Ovary (tissue), 10 donors: ENCODE measurements at places on chromosomes 13 and 19. TPM values are rescaled to one million over a fixed set of nuclear protein-coding genes. Genes with fewer than 3 reads are reported as not detected.
A peak's percentile ranks its signal among the peaks of the same experiment; 100 is the strongest.

Gene PINLYP
- 17.7 TPM for total RNA-seq

DNA sequence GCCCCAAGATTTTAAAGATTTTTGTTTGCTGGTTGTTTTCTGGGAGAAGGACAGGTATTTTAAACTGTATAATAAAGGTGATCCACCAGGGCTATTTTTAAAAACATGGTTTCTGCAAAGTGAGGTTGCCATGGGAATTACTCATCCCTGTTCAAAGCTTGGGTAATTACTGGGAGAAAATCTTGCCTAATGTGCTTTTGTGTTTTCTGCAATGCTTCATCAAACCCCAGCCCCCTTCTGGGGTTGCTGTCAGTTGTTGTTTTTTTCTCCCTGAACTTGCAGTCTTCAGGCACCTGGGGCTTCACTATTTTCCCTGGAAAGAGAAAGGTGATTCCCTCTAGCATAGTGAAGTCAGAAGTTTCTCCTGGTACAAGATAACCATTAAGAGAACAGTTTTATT, 277.2 kb downstream of the NALCN start:
- no peak for DNase-seq
- no peak overlapping the region for H3K4me3 ChIP-seq
- H3K36me3 ChIP-seq, result no peaks in the 10 kb centered on the region
- H3K4me1 ChIP-seq, result no peaks in the 10 kb centered on the region
- H3K27ac ChIP-seq, result no peak overlapping the region
- H3K27me3 ChIP-seq, result no peaks in the 10 kb centered on the region

Gene ZNF446
- total RNA-seq, result 20.9 TPM

Gene KISS1R
- not detected for total RNA-seq

Gene ZNF763
- total RNA-seq, result 6.6 TPM

- H3K36me3 ChIP-seq, result no peaks in the 10 kb centered on the region
- H3K4me3 ChIP-seq, result no peak overlapping the region
- DNase-seq, result no peak
- no peaks in the 10 kb centered on the region for H3K4me1 ChIP-seq
- H3K27me3 ChIP-seq, result no peaks in the 10 kb centered on the region
These were observed 16.1 kb upstream of the TPT1 start for GRCh38 chr13:45356966-45357672.

Gene TLE2
- 39.7 TPM for total RNA-seq

Gene LAIR1
- 7.0 TPM for total RNA-seq

DNA sequence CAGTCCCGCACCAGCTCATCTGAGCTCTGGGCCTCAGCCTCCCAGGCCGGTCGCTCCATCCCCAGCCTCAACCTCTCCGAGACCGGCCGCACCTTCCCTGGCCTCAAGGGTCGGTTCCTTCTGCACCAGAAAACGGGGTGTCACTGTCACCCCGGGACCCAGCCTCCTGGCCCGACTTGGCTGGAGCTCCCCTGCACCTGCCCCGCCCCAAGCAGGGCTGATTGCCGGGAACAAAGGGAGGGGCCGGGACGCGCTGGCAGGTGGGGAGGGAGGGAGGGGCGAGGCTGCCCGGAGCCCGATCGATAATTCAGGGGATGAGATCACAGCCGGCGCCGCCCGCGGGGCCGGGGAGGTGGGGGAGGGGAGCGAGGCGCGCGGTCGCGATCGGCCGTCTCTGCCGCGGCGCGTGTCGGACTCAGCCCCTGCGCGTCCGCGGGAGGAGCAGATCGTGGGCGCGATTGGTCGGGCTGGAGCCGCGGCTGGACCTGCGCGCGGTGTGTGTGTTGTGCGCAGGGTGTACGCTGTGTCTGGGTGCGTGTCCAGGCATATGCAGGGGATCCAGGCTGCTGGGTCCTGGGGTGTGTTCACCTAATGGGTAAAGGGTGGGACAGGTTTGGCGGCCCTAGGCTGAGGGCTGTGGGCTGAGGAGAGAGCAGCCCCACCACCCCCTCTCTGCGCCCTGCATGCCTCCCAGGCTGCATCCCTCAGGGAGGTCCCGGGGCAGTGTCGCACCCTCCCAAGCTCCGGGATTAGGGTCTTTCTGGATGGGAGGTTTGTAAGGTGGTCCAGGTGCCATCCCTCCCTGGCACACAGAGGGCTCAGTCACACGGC, 1.1 kb upstream of the SHC2 start:
- no peak overlapping the region for H3K27ac ChIP-seq
- no peaks in the 10 kb centered on the region for H3K27me3 ChIP-seq
- H3K4me3 ChIP-seq, result peak overlapping the region; percentile 67
- no peak for DNase-seq
- H3K4me1 ChIP-seq, result no peaks in the 10 kb centered on the region

DNA sequence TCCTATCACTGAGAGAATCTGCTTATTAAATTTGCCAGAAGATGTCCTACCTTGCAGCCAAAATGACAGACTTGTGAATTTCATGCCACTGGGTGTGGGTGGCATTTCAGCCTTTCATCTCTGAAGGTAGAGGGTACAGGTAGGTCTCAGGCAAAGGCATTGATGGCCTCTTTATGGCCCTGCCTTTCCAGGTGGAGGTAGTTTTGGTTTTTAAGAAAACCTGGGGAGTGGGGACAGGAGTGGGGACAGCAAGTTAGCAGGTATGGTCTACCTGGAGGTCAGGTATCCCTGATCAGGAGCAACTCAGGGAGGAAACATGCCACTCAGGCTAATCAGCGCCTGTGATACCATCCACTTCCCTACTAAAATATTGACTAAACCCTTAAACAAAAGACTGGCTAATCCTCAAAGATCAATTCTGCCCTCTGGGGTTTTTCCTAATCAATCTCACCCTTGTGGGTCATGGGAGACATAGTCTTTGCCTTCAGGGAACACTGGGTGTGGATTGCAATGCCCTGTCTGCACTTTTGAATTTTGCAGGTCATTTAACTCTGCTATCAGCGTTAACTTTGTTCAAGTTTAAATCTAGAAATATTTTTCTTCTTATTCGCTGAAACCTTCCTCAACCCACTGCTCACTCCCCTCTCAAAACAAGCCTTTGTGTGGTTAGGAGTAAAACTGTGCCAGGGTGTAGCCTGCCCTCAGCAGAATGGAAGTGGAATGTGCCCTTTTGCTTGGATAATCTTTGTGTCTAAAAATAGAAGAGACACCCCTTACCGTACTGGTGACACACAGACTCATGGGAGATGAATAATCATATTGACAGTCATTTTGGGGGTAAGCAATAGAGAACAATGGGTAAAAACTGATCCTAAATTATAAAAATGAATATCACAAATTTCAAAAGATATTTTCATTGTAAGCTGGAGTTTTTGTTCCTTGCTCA, 233.7 kb downstream of the COG6 start:
- DNase-seq, result no peak
- H3K4me3 ChIP-seq, result no peak overlapping the region
- H3K36me3 ChIP-seq, result no peaks in the 10 kb centered on the region
- H3K27me3 ChIP-seq, result no peaks in the 10 kb centered on the region
- peaks cover 11% of the 10 kb centered on the region for H3K4me1 ChIP-seq

DNA sequence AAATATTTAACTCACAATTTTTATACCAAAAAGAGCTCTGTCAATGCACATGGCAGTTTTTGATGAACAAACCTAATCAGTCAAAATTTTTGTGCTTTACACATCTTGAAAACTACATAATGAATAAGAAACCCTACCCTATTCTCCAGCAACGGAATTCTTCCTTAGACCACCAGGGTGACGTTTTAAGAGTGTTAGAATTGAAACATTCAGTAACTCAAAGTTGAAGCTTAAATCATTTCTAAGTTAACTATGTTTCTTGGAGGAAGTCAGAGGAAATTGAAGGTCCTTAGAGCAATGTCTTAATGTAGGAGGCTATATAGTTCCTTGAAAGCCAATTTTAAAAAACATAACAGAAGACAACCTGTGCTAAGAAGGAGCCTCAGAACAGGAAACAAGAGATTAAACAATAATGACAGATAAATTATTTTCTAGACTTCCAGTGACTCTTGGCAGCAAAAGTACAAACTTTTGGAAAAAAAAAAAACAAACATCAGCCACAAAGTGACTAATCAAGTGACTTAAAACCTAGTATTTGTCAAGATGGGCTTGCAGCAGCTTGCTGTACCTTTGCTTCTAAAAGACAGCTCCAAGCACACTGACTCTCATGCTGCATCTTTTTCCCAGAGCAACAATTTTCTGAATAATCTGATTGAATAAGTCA, 6.2 kb downstream of the SPRY2 start:
- H3K27me3 ChIP-seq, result no peaks in the 10 kb centered on the region
- peaks cover 3% of the 10 kb centered on the region for H3K4me1 ChIP-seq
- H3K36me3 ChIP-seq, result no peaks in the 10 kb centered on the region
- no peak overlapping the region for H3K27ac ChIP-seq

Gene ZNF555
- total RNA-seq, result 16.5 TPM

GRCh38 chr13:66036024-66036614, 1194.0 kb downstream of the PCDH9 start:
- H3K4me1 ChIP-seq, result no peaks in the 10 kb centered on the region
- H3K27ac ChIP-seq, result no peak overlapping the region
- no peak overlapping the region for H3K4me3 ChIP-seq
- H3K27me3 ChIP-seq, result no peaks in the 10 kb centered on the region

Gene UPF3A
- total RNA-seq, result 39.2 TPM

DNA sequence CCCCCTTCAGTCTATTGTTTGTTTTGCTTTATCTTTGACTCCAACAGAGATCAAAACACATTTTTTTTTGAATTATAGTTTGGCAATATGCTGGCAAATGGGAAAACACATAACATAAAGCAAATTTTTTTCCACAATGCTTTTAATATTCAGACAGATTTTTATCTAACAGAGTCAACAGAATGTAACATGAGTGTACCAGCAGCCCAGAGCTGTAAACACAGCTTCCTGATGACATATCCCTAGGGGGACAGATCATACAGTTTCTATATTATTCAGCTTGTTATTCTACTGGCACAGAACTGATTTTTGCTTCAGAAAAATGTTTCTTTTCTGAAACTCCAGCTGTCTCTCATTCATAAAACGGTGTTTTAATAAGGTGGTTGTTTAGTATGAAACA, 168.8 kb downstream of the OLFM4 start:
- no peak overlapping the region for H3K4me3 ChIP-seq
- H3K27me3 ChIP-seq, result no peaks in the 10 kb centered on the region
- no peak overlapping the region for H3K27ac ChIP-seq
- peaks cover 2% of the 10 kb centered on the region for H3K4me1 ChIP-seq

DNA sequence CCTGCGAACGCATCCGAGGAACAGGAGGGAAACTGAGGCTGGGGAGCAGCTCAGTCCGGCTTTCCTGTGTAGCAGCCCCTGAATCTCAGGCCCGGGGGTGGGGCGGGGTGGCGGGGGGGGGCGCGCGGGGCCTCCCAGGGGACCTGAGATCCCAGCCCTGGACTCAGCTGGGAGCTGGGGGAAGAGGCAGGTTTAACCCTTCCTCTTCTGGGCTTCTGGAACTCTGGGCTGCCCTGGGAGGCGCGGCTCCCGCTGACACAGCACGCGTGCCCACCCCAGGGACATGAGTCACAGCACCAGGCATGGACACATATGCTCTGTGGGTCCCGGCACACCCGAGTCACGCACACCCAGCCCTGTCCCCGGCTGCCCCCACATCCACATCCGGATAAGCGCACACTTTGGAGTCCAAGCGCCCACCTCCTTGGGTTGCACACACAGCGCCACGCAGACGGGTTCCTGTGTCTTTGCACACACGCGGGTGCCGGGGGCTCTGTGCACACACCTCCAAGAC, 3.5 kb upstream of the CIRBP start:
- H3K4me3 ChIP-seq, result peak overlapping the region; percentile 49
- H3K27ac ChIP-seq, result peak overlapping the region; percentile 93
- H3K36me3 ChIP-seq, result no peaks in the 10 kb centered on the region
- H3K4me1 ChIP-seq, result peaks cover 30% of the 10 kb centered on the region
- no peaks in the 10 kb centered on the region for H3K27me3 ChIP-seq
- DNase-seq, result peak; percentile 73

GRCh38 chr13:20544201-20544923, 18.7 kb upstream of the CRYL1 start:
- H3K27ac ChIP-seq, result no peak overlapping the region
- no peaks in the 10 kb centered on the region for H3K27me3 ChIP-seq
- no peak for DNase-seq
- H3K4me3 ChIP-seq, result no peak overlapping the region
- H3K4me1 ChIP-seq, result no peaks in the 10 kb centered on the region

- H3K27ac ChIP-seq, result no peak overlapping the region
- no peaks in the 10 kb centered on the region for H3K4me1 ChIP-seq
- no peak overlapping the region for H3K4me3 ChIP-seq
- H3K36me3 ChIP-seq, result no peaks in the 10 kb centered on the region
These were observed 2.7 kb upstream of the RASAL3 start for GRCh38 chr19:15466851-15467733.

Gene ZNF625
- total RNA-seq, result 9.1 TPM
